Endothelial cell of coronary artery (primary cell): ENCODE measurements at places on chromosomes 6 and 20. TPM values are rescaled to one million over a fixed set of nuclear protein-coding genes. Genes with fewer than 3 reads are reported as not detected.

ADGB gene
- not detected in 2 replicates for total RNA-seq

LY6G6C gene
- total RNA-seq = not detected in 2 replicates

OPN5 gene
- total RNA-seq = under 0.01 TPM in 1 of 2 replicates, not detected in the other

ADGRF1 gene
- total RNA-seq = not detected in 2 replicates

WFDC5 gene
- not detected in 2 replicates for total RNA-seq

GCNT2 gene
- 3.0 and 7.2 TPM in 2 replicates for total RNA-seq

WFDC10B gene
- total RNA-seq = not detected in 2 replicates
